ENCODE measurements at places on chromosomes 3 and 15.

- peak; percentile 50 for DNase-seq
Measured at GRCh38 chr3:127677541-127678314, 5.0 kb downstream of the ABTB1 start.

GRCh38 chr3:146813496-146813895 is 208.3 kb upstream of the PLSCR5 start:
- no peak for DNase-seq

DNA sequence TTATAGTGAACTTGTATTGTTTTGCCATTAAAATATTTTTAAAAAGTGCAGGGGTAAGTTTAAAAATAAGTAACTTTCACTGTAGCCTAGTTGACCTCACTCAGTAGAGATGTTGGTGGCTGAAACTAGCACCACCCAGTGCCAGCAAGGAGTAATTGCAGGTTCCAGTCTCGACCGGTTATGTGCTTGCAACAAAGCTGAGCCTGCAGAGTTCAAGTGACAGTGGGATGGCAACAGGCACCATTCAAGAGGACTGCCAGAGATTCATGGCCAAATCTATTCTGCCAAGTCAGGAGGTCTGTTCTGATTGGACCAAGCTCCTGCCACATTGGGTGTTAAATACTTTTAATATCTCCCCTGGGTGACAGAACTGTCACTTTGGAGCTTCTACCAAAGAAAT is 2.7 kb downstream of the ADAMTS7 start:
- no peak for DNase-seq

GRCh38 chr3:125236331-125236903 is 23.9 kb upstream of the SLC12A8 start:
- DNase-seq, result no peak

DNA sequence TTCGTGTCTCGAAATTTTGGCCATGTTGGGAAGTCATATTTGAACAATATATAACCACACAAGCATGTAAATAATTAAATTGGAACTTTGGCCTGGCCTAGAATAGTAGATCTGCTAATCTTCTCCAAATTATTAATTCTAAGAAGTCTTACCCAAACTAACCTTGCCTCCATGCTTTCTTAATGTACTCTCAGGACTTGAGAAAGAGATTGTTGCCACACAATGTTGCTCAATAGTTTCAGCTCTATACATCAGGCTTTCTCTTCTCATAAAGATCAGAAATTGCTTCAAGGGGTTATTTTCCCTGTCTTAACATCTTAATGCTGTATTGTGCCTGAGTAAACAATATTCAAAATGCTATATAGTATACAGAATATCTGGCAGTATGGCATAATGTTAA is 202.7 kb upstream of the LRIG1 start:
- no peak for DNase-seq

DNA sequence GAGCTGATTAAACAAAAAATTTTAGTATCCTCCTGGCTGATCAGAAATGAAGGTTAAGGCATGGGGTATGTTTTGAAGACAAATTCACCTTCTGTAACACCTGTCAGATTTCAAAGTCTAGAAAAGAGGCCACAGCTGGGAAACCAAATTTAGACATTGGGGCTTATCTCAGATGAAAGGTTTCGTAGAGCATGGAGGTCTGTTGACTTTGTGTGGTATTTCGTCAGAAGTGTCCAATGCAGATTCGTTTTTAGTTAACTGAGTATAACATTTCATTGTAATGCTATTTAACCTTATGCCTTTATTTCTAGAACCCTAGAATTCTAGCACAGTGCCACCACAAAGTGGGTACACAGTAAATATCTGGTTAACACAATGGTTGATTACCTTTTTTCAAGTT is 61.7 kb downstream of the FNDC3B start:
- DNase-seq, result no peak

DNA sequence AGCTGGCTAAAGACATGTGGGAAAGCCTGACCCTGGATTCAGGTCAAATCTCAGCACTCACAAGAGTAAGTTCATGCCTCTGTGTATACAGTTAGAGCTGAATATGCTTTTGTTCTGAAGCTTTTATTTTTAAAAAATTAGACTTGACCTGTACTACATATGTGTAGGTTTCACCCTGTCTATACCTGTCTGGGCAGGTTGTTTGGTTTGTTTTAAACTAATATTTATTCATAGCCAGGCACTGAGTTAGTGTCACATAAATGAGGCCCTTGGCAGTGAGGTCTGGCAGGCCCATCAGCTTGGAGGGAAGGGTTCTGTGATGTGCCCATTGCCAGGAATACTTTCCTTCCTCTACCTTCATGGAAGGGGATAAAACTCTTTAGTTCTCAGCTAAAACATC is 1.9 kb downstream of the DNAJA4 start:
- DNase-seq, result no peak

DNA sequence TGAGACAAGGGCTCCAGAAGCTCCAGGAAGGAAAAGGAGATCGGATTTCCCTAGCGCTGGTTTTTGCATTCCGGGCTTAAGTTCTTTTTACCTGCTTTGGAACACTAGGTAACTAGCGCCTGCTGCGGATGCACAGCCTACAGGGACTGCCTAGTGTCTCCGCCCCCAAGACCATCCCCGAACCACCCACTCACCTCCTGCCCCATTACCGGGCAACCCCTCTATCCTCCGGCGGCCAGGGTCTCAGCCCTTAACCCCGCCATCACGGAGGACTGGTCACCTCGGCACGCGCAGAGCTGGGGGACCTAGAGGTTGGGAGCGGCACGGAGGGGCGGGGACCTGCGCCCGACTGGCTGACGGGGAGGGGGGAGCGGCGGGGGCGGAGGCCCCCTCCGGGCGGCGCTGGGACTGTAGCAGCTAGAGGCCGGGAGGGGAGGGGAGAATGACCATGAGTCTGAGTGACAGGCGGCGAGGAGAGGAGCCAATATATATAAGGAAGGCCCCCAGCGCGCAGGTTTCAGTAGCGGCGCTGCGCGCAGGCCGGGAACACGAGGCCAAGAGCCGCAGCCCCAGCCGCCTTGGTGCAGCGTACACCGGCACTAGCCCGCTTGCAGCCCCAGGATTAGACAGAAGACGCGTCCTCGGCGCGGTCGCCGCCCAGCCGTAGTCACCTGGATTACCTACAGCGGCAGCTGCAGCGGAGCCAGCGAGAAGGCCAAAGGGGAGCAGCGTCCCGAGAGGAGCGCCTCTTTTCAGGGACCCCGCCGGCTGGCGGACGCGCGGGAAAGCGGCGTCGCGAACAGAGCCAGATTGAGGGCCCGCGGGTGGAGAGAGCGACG is at the start of gene DLL4:
Gene DLL4 (plus strand): TSS at position 520 of the 839 bp plus-strand sequence. CDS start 329 bp downstream, outside the sequence.
- peak; percentile 76 for DNase-seq

DNA sequence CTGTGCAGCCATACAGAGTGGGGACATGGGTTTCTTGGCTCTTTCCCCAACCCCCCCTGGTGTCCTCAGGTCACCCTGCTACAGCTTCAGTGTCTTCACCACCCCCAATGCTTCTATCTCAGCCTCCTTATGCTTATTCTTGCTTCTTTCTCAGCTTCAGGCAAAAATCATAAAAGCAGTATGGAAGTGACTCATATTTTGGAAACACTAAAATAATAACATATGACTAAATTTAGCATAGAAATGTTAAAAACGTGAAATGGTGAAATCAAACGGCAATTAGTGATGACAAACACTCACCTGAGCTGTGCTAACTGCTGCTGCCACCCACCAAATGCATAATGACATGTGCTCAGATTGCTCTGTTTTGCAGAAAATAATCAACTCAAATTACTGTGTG is 475.2 kb upstream of the EPHA3 start:
- no peak for DNase-seq

DNA sequence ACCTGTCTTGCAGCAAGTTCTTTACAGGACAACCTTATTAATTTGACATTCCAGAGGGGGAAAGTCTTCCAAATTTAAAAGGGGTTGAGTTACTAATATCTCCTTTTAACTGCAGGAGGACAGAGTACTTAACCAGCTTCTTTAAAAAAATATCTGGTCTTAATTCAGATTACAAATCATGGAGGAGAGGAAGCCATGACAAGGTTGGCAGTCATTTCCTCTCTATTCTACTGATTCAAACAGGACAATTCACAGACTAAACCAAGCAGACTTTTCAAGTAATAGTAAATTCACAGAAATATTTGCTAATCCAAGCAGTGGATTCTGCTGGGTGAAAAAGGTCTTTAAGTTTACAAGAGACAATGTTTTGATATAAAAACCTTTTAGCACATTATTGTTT is 185.3 kb downstream of the CFAP20DC start:
- DNase-seq, result no peak

GRCh38 chr3:155076888-155077287 is 3.2 kb upstream of the MME start:
- no peak for DNase-seq

DNA sequence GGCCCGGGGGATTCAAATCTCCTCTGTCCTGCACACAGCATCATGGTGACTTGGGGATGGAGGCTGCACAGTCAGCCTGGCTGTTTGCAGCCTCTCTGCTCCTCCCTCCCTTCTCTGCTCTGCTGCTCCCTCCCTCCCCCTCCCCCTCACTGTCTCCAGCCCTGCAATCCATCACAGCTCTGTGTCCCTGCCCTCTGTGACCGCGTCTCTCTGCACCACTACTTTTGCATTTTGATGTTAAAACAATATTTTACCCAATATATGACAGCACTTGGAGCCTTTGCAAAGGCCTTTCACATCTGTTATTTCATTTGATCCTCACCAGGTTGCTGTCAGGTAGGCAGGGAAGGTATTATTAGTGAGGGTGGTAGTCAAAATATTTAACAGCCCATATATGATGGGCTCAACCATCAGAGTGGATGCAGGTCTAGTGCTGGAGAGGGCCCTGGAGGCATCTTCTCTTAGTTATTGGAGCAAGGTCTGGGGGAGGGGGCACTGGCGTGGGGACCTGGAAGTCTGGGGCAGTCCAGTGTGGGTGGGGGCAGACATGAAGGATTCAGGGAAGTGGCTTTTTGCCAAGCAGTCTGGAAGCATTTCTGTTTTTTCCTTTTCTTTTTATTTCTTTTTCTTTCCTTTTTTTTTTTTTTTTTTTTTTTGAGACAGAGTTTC is 16.3 kb upstream of the VPS8 start:
- DNase-seq, result no peak
